Naive thymus-derived CD4-positive, alpha-beta T cell (primary cell): ENCODE measurements at places on chromosomes 12 and 14.

DNA sequence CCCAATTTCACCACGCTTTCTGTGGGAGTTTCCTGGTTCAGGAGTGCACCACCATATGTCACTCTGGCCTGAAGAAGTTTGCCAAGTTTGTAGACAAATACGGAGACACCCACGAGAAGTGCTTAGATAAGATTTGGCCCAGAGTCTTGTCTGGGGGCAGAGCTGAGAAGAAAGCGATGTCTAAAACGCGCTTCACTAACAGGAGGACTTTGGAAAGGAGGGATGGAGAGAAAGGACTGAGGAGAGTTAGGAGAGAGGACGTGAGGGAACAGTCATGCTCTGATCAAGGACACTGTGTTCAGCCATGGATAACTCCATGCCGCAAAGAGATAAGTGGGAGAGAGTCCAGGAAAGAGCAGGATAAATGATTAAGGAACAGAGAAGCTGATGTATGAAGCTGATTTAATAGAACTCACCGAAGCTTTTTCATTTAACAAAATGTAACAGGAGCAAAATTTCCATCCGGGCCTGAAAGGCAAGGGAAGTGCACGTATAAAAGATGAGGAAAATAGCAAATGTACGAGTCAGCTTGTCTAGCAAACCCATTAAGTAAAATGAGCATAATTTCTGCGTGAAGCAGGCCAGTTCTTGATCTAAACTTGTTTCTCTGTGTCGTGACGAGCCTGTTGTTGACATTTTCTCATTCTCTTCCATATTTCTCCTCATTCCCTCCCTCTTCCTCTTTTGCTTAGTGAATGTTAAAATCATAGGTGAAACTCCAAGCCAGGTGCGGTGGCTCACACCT is 23.4 kb upstream of the MAP3K9 start:
- no peak for DNase-seq

DNA sequence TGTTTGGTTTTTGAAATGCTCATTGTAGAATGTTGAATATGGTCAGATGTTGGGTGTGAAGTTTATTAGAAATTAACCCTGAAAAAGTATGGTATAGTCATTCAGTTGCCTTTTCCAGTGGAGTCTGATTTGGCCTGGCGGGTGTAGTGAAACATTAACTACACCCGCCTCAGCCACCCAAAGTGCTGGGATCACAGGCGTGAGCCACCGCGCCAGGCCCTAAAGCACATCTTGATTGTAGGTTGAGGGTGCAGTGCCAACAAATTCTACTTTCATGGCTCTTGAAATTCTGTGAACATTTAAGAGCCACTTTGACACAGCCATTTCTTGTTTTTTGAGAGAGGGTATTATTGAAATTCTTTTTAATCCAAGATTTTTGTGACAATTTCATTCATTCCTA is 624.9 kb downstream of the DIO2 start:
- DNase-seq = no peak

DNA sequence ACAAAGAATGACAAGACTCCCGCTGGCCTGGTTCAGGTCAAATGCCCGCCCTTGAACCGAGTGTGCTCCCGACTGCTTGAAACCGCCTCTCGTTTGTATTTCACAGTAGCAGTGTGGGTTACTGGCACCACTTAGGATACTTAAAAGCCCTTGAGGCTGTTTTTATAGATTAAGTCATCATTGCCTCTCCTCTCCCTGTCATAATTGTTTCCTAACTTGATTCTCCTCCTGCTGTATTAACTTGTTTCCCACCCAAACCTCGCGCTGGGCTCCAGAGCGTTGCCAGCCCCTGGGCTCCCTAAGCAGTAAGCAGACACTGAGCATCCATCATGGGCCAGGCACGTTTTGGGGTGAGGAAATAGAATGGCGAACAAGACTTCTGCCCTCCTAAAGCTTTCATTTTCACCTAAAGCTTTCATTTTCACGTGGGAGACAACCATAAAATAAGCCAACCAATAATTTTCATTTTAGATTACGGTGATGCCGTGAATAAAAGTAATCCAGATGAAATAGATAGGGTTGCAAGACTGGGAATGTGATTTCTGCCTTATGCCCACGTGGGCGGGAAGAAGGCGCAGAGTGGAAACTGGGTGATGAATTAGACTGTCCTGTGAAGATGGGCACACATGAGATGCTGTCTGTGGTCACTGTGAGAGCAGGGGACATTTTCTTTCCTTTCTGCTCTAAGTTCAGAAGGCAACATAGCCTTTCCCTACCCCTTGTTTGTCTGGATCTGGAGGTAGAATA is 97.5 kb downstream of the PPP2R5C start:
- no peak for DNase-seq

DNA sequence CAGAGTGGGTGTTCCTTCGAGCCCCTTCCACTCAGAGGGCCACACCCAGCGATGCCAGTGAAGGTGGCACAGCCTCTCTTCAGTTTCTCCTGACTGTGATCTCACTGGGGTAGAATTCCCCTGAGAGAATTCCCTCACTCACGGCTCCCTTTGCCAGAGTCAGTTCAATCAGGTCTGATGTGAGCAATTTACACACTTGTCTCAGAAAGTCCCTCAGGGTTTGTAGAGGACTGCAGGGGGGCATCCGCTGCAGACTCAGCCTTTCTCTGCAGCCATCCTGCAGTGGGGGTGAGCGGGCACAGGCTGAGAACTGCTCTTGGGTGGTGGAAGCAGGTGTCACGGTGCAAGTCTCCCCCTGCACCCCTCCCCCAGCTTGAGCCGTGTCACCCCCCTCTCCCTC is 205.4 kb upstream of the PRMT8 start:
- no peak for DNase-seq

- no peak for DNase-seq
Observed at GRCh38 chr14:78605897-78606500, 435.8 kb downstream of the NRXN3 start.

DNA sequence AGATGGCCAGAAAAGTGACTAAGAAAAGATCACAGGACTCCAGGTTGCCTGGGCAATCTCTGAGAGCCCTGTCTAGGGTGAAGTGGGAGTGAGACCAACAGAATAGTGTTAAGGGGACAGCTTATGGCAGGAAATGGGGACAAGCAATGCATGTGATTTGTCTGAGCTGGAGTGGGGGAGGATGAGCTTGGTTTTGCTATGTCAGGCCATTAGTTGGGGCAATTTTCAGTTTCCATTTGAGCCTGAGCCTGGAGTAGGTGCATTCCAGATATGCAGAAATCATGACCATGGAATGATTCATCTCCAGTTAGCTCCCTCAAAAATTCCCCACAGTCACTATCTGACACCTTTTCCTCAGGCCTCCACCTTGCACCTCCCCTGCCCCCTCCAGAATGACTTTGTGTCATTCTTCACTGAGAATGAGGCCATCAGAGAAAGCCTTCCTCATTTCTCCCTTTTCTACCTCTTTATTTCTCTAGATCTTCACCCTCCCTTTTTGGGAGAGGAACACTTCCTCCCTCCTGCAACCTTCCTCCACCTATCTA is 150.9 kb upstream of the PLEKHG7 start:
- DNase-seq = no peak

DNA sequence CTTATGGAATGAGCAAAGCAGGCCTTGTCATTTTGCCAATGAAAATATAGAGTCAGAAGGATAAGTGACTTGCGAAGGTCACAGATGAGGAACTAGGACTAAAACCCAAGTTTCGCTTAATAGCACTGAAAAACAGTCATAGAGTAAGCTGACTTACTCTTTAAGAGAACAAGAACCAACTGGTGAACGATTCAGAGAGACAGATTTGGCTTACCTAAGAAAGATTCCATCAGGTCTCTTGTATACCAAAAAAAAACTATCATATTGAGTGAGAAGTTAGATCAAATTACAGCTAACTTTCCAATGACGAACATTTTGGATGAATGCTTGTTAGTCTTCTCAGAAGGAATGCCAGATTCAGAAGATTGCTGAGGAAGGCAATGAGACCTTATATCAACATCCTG is 74.2 kb downstream of the ZFC3H1 start:
- DNase-seq = no peak

DNA sequence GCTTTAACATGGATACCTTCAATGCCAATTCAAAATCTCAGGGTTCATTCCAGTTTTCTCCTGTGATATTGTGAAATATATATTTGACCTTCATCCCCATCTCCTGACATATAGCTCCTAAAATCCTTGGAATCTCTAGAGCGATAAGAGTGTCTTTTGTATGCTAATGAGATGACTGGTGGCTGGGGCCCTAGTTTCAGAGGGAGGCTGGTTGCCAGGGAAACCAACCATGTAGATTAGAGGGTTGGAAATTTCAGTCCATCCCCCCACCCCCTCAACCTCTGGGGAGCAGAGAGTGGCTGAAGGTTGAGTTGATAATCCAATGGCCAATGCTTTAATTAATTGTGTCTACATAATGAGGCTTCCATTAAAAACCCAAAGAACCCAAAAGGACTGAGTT is 59.4 kb downstream of the SDR9C7 start:
- DNase-seq = no peak

GRCh38 chr14:49984424-49984823 is 91.5 kb downstream of the ARF6 start:
- no peak for DNase-seq

GRCh38 chr12:12964255-12964654 is 12.3 kb upstream of the GPRC5D start:
- DNase-seq = no peak

DNA sequence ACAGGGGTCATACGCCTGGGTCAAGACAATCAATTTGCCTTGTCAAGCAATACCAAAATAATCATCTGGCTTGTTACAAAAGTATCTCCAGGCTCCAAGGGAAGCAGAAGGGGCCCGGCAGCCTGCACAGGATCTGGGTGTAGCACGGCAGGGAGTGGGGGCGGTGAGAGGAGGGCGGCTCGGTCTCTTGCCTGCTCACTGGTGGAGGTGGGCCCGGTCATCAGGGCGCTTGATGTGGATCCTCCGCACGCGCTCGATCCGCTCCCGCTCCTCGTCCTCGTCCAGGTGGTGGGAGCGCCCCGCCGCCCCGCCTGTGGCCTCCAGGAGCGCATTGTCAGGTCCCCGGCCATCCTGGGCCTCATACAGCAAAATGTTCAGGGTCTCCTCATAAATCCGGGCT is 25.7 kb downstream of the KCTD10 start:
- DNase-seq = no peak

GRCh38 chr14:31961896-31962295 is 115.2 kb upstream of the ARHGAP5 start:
- no peak for DNase-seq

DNA sequence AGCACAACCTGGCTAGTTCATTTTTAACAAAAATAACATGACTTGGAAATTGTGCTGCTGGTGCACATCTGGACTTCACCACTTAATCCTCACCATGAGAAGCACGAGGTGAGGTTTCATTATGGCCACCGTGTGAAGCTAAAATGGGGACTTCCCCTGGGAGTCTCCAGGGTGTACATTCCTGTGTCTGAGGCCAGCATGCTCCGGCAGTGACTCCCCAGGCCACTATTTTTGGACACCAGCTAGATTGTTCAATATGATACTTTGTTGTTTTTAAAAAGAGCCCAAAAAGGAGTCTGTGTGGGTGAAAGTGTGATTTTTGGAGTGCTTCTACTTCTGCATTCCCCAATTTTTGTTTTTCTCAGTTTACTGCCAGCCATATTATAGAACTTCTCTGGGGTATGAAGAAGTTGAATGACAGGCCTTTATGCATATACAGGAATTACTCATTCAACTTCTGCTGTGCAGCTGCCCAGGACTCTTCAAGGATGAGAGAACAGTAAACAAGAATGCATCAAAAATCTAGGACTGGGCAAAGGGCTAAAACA is 16.9 kb upstream of the AICDA start:
- no peak for DNase-seq

GRCh38 chr14:93989939-93990338 is 7.2 kb upstream of the CCDC197 start:
- no peak for DNase-seq

GRCh38 chr14:72880820-72881219 is 13.1 kb downstream of the DPF3 start:
- DNase-seq = no peak

- peak; percentile 54 for DNase-seq
Observed at GRCh38 chr12:4164559-4165558, 108.7 kb upstream of the CCND2 start.

GRCh38 chr14:64495252-64495651 is 8.4 kb downstream of the ZBTB25 start:
- DNase-seq = no peak

- no peak for DNase-seq
Observed at GRCh38 chr12:109544955-109545531, 28.3 kb downstream of the MMAB start.
